ENCODE measurements at places on chromosomes 5 and 9.

DNA sequence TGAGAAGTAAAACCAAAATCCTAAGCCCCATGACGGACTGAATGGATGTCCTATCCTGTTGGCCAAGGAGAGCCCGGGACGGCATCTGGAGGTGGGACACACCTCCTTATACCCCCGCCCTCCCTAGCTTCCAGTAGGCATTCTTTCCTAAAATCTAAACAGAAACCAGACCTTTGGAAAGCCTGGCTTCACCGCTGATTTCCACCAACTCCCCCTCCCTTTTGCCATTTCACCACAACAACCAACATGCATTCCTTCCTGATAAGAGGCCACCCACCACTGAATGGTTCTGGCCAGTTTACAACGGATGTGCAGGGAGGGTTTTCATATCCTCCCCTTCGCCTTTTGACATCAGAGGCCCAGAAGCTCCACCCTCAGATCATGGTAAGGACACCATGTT is 9.2 kb upstream of the RARS1 start:
- no peak for DNase-seq

DNA sequence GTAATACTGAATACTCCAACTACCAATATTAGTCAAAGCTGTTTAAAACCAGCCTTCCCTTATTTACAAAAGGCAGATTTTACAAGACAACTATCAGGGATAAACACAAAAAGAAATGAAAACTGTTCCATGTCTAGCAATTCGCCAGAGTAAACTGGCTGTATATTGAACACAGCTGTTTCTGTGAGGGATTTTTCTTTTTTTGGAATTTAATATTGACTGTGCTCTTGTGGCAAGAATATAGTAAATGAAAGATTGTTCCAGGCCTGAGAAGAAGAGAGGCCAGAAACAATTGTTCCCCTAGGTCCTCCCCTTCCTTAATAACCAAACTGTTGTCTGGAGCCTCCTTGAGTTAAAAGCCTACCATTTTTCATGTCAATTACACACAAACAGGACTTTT is 188.6 kb downstream of the PDE4D start:
- no peak for DNase-seq

GRCh38 chr9:71253011-71253410 is 131.6 kb upstream of the TRPM3 start:
- DNase-seq = no peak

DNA sequence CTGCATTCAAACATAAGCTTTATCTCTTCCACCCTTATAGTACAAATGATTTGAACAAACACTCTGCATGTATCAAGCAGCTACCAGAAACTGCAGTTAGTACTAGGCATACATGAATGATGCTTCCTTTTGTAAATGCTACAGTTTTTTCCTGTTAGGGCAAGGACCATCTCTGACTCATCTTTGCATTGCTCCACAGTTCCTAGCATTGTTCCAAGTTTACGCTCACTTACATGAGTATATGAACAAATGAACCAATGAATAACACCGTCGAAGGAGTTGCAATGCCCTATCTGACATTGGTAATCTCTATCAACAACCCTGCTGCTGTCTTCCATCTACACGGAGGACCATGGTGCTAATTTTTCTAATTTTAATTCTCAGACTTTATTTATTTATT is 2.1 kb upstream of the ALDH7A1 start:
- DNase-seq = peak; percentile 18

DNA sequence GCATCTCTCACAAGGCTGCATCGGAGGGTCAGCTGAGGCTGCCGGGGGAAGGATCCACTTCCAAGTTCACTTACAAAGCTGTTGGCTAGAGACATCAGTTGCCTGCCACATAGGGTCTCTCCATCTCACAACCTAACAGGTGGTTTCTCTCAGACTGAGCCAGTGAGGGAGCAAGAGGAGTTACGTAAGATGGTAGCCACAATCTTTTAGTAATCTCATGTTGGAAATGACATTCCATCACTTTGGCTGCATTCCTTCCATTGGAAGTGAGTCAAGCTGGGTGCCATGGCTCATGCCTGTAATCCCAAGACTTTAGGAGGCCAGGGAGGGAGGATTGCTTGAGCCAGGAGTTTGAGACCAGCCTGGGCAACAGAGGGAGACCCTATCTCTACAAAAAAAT is 7.4 kb upstream of the GRK6 start:
- peak; percentile 56 for DNase-seq

- no peak for DNase-seq
Measured at GRCh38 chr5:108686676-108687075, 61.0 kb upstream of the FER start.

GRCh38 chr5:10485897-10486296 is 44.2 kb downstream of the ROPN1L start:
- DNase-seq = no peak

All from MG63 (cell line).